ENCODE measurements at places on chromosomes 12 and 14.
A peak's percentile ranks its signal among the peaks of the same experiment; 100 is the strongest.

- DNase-seq, result no peak
Measured at GRCh38 chr12:81329085-81329484, 251.2 kb downstream of the ACSS3 start.

GRCh38 chr12:68356986-68357385 is 24.8 kb upstream of the MDM1 start:
- DNase-seq, result no peak

DNA sequence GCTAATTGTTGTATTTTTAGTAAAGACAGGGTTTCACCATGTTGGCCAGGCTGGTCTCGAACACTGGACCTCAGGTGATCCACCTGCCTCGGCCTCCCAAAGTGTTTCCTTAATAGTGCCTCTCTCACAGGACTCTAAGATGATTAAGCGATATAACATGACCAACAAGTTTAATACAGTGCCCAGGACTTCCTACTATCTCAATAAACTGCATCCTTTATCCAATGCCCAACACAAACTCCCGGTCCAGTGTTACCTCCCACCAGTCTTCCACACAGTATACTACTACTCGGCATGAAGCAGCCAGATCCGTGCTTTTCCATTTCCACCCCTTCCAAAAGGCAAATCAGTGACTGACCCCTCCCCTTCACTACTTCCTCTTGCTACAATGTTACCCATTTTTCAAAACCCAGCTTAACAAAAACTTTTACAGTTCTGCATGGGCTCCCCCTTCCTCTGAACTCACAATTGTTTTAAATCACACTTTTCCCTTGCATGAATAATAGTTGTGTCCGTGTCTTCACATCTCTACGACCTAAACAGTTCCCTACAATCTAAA is 900 bp downstream of the NOP2 start:
- DNase-seq, result no peak

DNA sequence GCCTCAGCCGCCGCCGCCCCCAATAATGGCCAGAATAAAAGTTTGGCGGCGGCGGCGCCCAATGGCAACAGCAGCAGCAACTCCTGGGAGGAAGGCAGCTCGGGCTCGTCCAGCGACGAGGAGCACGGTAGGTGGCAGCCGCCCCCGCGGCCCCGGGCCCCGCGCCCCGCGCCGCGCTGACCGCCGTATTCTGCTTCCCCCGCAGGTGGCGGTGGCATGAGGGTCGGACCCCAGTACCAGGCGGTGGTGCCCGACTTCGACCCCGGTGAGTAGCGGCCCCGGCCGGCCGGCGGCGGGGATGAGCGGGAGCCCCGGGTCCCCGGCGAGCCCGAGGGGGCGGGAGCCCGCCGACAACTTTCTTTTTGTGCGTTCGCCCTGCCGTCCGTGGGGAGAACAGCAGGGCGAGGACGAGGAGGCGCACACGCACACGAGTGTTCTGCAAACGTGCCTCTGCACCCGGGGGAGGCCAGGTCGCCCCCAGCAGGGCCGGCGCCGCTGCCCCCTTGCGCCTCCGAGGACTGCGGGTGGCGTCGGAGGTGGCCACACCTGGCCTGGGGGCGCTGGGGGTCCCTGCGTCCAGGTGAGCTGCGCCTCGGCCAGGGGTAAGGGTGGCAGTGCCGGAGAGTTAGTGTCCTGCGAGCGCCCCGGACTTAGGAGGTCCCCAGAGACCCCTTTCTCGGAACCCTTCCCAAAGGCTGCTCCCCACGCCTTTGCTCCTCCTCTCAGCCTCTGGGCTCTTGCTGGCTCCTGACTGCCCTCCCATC is 794 bp downstream of the RCOR1 start:
- DNase-seq, result peak; percentile 25

DNA sequence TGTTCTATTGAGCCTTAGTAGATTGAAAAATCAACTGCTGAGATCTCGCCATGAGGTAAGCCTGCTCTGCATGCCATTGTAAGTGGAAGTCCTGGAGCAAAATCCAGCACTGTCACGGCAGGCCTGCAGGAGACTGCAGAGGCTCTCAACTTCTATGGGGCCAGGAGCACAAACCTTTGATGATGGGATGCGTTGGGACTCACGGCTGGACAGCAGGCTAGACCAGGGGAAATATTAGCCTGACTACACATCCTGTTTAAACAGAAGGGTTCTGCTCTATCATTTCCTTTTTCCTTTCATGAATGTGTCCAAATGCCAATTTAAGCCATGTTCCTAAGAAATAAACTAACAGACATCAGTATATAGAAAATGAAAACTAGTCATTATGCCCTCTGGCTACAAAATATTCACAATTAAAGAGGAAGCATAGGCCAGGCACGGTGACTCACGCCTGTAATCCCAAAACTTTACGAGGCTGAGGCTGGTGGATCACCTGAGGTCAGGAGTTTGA is 33.9 kb upstream of the RASSF8 start:
- DNase-seq, result no peak

GRCh38 chr12:122228092-122228491 is 2.2 kb upstream of the DIABLO start:
- no peak for DNase-seq

DNA sequence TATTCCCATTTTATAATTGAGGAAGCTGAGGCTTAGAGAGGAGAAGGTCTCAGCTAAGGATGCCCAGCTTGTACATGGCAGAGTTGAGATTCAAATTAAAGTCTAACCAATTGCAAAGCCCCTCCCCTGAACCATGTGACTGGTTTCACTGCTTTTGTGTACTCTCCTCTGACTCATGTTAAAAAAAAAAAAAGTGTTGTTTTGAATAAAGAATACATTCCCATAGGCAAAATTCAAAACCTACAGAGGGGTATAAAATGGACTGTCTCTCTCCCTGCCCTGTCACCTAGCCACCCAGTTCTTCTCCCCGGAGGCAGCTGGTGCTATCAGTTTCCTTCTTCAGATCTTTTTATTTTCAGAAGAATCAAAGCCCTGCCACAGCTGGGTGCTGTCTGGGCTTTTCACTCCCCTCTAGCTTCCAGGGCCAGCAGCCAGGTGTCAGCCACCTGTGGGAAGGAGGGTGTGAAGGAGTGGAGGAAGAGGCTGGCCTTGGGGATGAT is 5.4 kb downstream of the PSMD9 start:
- DNase-seq, result no peak
